ENCODE measurements at places on chromosomes 12 and 14.

- no peak for DNase-seq
Observed at GRCh38 chr12:50542448-50542847, 37.7 kb downstream of the DIP2B start.

GRCh38 chr12:109686523-109686922 is 27.1 kb upstream of the FAM222A start:
- DNase-seq = no peak

GRCh38 chr14:68953196-68953555 is 25.9 kb downstream of the ACTN1 start:
- no peak for DNase-seq

DNA sequence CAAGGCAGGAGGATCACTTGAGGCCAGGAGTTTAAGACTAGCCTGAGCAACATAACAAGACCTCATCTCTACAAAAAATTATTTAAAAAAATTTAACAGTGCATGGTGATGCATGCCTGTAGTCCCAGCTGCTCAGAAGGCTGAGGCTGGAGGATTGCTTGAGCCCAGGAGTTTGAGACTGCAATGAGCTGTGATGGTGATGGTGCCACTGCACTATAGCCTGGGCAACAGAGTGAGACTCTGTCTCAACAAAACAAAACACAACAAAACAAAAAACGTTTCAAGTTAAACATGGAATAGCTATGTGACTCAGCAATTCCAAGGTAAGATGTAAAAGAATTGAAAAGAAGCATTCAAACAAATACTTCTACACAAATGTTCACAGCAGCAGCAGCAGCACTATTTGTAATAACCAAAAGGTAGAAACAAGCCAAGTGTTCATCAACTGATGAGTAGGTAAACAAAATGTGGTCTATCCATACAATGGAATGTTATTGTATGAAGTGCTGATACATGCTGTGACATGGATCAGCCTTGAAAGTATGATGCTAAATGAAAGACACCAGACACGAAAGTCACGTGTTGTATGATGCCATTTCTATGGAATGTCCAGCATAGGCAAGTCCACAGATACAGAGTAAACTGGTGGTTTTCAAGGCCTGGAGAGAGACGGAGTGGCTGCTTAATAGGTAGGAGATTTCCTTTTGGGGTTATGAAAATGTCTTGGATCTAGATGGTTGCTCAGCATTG is 31.4 kb downstream of the CFAP251 start:
- no peak for DNase-seq

DNA sequence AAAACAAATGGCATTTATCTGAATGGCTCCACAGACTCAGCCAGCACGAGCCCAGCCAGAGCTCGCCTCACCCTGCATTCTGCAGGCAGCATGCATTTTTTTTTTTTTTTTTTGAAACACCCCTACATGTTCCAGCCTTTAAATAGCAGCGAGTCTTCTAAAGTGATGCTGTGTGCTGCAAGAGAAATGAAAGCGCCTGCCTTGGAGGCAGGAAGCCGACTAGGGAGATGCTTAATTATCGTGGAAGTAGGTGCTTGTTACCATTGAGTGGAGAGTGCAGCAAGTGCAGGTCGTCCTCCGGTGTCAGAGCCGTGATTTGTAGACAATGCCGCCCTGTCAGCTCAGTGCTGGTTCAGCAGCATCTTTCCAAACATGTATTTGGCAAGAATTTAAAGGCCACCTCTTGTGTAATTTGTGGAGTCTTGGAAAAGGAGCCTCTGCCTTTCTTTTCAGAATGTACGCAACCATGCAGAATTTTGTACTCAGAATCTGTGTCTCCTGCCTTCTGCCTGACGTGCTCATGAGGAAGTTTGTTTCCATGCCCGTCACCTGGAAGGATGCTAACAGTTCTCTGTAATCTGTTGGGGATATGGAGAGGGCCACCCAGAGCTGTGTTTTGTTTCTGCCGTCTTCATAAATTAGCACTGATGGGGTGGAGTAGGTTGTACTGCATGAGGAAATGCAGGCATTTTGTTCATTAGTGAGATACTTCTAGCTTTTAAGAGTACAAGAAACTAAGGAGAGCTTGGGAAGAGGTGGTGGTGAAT is 345.9 kb upstream of the RGS6 start:
- no peak for DNase-seq

- DNase-seq = no peak
Observed at GRCh38 chr14:101469382-101470247, 91.7 kb upstream of the DIO3 start.

GRCh38 chr12:25184132-25184531 is 10.8 kb downstream of the DNAI7 start:
- no peak for DNase-seq

- DNase-seq = no peak
Observed at GRCh38 chr12:100612606-100613005, 39.1 kb downstream of the GAS2L3 start.

GRCh38 chr12:42281278-42281677 is 43.2 kb upstream of the YAF2 start:
- no peak for DNase-seq

GRCh38 chr12:117036046-117036445 is 63.2 kb downstream of the TESC start:
- no peak for DNase-seq

GRCh38 chr12:450438-450837 is 9.3 kb upstream of the B4GALNT3 start:
- no peak for DNase-seq

GRCh38 chr14:23371865-23372264 is 744 bp upstream of the IL25 start:
- no peak for DNase-seq

GRCh38 chr14:40525314-40525713 is 1081.4 kb upstream of the LRFN5 start:
- DNase-seq = no peak

GRCh38 chr14:51109651-51110050 is 14.7 kb upstream of the TRIM9 start:
- no peak for DNase-seq

GRCh38 chr14:91227183-91227628 is 17.3 kb downstream of the GPR68 start:
- DNase-seq = no peak

DNA sequence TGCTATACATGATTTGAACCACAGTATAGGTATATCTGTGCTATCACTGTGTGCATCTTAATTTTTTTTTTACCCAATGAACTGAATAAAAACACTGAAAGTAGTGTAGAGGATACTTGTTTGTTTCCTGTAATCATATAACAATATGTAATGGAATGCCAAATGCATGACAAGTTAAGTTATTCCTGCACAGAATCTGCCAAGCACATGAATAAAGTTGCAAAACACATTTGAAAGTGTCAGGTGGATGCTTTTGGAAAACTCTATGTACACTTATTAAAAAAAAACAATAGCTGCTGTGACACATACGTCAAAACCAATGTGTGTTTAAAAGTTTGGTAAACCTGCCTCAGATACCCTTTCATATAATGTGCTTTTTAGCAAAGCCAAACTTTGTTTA is 1638.1 kb upstream of the SEL1L start:
- no peak for DNase-seq

DNA sequence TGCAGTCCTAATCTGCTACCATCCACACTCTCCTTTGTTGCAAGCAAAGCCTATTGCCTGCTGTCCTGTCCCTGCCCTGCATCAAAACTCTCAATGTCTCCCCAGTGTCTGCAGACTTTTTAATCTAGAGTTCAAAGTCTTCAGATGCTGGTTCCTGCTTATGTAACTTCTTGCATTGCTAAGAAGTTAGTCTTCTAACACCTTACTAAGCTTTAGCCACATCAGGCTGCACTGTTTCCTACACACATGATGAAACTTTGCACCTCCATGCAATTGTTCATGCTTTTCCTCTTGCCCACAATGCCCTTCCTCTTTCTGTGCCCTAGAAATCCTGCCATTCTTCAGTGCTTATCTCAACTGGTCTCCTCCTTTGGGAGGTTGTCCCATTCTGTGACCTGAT is 16.2 kb upstream of the DICER1 start:
- DNase-seq = no peak

DNA sequence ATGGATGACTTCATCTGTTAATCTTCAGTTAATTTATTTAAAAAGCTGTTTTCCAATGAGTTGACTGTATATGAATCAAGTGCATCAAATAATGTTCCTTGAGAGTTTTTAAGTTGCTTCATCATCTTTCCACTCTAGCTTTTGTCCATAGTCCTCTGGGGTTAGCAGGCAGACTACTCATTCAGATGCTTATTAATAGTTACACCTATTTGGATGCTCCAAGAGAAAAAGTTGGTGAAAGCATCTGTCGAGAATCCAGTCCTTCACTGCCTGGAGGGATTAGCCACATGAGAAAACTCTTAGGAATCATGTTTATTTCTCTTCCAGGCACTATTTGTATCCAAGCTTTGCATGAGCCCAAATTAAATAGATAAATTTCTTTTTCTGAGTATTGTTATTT is 70.2 kb downstream of the DACT1 start:
- no peak for DNase-seq

- DNase-seq = no peak
Observed at GRCh38 chr14:75254381-75254822, 24.2 kb upstream of the FOS start.

DNA sequence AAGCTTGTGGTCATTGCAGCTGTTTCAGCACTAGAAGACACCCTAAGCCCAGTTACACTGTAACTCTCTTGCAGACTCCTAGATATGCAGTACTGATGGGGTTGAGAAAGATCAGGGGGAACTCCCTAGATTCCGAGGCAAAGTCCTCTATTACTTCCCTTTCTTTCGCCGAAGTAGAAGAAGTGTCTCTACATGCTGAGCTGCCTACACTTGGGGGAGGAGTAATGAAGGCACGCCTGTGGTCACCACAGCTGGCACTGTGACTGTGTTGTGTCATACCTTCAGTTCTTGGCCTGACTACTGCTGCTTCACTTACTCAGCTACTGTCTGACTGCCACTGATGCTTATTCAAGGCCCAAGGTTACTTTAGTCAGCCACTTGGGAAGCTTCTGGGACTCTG is 35.1 kb upstream of the RPL10L start:
- DNase-seq = no peak

DNA sequence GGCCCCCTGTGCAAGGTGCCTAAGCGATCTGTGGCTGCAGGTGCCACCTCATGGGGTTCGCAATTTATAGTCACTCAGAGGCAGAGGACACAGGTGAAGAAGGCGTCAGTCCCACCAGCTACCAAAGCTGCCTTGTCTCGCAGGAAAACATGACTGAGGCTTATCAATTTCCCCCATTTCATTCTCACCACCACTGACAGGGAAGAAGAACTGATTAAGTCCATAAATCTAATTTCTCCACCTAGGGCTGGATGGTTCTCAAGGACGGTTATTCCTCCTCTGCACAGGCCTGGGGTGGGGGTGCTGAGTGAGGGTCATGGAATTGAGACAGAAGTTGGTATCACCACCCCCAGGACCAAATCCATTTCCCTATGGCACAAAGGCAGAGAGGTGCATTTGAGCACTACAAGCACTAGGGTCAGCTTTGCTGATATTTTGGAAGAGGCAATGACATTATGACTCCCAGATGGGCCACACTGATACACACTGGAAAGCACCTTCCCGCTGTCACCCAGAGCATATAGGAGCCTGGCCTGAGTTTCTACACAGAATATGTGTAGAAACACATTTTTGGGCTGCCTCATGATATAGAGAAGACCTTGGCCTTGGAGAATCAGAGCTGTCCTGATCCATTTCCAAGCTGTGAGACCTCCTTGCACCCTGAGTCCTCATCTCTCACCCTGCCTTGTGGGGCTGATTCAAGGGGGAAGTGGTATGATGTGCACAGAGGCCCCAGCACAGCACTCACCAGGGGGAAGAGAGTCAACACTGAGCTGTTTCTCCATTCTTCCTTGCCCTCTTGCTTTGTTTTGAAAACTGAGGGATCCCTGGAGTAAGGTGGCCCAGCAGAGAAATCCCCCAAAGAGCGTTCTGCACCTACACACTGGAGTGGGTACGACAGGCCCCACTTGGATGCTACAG is 59.4 kb downstream of the PITPNM2 start:
- DNase-seq = no peak

- peak; percentile 8 for DNase-seq
Observed at GRCh38 chr12:3655328-3655900, 97.5 kb downstream of the CRACR2A start.

DNA sequence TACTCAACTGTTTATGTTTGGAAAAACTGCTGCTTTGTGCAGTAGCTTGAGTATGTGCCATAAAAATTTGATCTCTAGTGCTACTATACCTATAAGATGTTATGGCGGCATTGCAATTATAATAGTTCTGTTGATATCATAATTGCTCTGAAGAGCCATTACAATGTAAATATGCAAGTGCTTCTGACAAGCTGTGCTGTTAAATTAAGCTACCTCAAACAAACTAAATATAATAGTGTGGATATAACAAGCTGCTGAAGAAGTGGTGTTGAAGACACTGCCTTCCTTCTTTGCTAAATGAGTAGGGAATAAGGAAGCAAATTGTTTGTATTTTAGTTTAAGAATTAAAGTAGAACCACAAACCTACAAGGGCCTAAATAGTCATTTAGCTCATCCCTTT is 301.0 kb upstream of the MIS18BP1 start:
- no peak for DNase-seq

DNA sequence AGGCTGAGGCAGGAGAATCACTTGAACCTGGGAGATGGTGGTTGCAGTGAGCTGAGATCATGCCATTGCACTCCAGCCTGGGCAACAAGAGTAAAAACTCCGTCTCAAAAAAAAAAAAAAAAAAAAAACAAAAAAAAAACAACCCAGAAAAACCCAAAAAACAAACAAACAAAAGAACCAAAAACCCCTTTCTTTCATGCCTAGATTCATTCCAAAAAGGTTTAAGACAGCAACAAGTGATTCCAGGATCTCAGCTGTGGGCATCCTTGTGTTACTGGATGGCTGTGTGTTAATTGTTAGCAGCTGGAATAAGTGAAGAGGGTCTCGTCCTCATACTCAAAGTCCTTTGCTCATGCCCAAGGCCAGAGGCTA is 9.4 kb downstream of the GPRC5A start:
- no peak for DNase-seq

- peak; percentile 52 for DNase-seq
Observed at GRCh38 chr12:122894193-122895121, 1.5 kb downstream of the VPS37B start.

DNA sequence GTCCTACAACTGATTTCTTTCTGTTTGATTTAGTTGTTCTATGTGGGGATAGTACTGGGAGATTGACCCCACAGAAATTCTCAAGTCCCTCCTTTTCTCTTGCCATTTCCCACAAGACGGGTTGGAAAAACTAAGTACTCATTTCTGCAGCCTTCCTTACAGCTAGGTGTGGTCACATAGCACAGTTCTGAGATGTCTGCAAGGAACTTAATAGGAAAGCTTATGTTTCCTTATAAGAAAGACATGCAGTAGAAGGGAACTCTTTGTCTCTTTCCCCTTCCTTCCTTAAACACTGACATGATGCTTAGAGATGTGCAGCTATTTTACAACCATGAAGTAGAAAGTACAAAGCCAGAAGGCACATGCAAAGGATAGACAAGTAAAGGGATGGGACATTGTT is 113.7 kb downstream of the PTPRR start:
- DNase-seq = no peak

GRCh38 chr14:88841741-88842140 is 17.3 kb downstream of the TTC8 start:
- DNase-seq = no peak

GRCh38 chr14:64636208-64636979 is 67.8 kb upstream of the PLEKHG3 start:
- peak; percentile 62 for DNase-seq

Data from CD4-positive, alpha-beta T cell treated with Interferon alpha-2 for 1 hour (primary cell).